EL (cell line): ENCODE measurements at places on chromosomes 5 and 9.

DNA sequence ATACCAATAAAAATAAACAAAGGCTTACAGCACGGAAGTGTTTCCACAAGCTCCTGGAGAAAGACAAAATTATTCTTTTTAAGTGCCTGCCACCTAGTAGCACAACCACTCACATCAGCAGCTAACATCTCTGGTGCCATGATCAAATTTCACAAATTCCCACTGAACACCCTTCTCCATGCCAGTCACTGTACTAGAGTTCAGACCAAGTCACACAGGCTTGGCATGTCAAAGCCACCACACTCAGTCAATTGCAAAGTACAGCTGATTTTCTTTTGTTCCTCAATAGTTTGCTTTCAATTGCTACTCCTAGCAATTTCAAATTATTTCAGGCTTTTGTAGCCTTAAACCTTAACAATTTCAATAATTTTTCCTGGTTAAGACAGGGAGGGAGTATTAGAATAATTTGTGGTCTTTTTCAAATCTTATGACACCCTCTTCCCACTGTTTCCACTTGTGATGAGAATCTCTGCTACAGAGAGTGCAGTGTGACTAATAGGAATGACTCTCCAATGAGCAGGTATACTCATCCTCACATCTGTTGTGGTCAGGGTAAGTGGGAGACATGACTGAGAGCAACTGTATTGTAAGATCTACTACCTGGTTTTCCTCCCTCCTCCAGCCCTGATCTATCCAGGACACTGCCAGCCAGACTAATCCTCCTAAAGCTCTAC lies 46.2 kb downstream of the RNF145 start:
- peak; percentile 88 for DNase-seq

- DNase-seq = no peak
Measured at GRCh38 chr9:116318468-116319374, 165.1 kb downstream of the PAPPA start.

GRCh38 chr5:133458435-133458834 lies 153.9 kb downstream of the FSTL4 start:
- DNase-seq = no peak

- DNase-seq = peak; percentile 30
Measured at GRCh38 chr5:173645890-173646574, 29.6 kb upstream of the BOD1 start.

- DNase-seq = peak; percentile 93
Measured at GRCh38 chr9:95018099-95018936, 291.8 kb downstream of the AOPEP start.

- DNase-seq = no peak
Measured at GRCh38 chr5:112686675-112687074, 51.0 kb upstream of the APC start.

DNA sequence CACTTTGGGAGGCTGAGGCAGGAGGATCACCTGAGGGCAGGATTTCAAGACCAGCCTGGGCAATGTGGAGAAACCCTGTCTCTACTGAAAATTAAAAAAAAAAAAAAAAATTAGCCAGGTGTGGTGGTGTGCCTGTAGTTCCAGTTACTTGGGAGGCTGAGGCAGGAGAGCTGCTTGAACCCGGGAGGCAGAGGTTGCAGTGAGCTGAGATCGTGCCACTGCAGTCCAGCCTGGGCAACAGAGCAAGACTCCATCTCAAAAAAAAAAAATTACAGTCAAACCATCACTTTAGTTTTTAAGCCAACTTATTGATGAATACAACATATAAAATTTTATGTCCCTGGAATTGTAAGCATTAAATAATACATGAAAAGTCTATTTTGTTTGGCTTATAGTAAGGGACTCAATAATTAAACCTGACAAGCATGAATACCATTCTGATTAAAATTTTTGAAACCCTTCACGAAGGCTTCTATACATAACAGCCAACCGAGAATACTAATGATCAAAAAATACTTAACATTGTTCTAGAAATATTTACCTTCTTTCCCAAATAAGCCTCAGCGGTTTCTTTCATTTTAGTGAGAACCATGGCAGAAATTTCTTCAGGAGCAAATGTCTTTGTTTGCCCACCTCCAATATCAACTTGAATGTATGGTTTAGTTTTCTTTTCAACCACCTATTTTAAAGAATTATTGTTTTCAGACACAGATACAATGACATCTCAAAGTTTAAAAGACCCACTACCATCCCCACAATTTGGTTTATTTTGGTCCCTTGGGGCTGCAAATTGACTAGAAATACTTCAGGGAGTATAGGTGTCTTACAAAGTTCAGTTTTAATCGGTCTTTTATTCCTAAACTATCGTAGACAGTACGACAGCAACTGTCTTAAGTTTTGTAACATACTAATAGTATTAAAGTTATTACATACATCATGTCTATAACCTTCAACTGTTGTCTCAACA lies 1.2 kb downstream of the HSPA5 start:
- DNase-seq = no peak

DNA sequence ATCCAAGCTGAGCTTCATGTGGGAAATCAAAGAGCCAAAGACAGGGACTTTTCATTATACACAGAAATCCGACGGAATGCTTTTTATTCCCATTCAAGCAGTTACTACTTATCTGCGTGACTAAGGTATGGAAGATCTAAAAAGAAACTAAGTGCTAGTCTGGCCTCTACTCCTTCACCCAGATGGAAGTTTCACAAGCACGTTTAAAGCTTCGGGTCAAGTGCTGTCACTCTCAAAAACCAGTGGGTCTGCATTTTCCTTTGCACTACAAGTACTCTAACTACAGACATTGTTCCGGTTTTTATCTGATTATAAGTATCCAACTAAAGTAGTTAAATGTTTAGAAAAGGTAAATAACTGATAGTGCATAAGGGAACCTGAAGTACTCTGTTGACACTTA lies 13.7 kb upstream of the MTAP start:
- DNase-seq = no peak

DNA sequence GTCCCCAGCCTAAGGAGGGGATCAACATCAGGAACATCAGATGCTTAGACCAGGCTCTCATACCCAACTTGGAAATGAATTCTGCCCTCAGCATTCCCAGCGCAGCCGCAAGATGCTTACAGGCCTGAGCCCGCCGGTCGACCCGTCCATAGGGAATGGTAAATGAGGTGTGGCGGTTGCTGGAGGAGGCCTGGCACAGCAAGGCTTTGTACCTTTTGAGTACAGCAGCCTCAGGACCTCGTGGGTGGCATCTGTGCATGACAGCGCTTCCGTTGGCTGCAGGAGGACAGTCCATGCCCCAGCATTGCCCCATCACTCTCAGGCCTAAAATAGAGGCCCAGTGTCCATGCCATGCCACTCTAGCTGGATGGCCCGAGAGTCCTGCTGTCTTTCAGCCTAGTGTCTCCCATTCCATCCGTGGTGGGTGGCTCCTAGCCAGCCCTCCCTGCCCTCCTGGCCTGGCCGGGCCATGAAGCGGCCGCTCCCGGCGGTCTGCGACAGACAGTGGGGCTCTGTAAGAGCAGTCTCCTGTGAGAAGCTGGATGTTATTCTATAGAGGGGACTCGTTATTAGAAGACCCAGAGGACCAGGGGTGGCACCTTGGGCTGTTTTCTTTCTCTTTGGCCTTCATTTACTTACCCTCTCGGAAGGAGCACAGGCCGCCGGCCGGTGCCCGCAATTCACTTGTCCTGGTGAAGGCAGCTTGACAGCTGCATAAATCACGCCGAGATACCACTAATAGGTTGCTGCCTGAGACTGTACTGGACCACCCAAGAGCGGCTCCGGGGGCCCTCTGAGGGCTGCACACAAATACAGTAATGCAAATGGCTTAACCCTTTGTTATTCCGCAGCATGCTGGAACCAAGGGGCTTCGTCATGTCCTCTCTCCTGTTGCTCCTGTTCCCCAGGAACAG lies 223.5 kb upstream of the TUT7 start:
- no peak for DNase-seq

DNA sequence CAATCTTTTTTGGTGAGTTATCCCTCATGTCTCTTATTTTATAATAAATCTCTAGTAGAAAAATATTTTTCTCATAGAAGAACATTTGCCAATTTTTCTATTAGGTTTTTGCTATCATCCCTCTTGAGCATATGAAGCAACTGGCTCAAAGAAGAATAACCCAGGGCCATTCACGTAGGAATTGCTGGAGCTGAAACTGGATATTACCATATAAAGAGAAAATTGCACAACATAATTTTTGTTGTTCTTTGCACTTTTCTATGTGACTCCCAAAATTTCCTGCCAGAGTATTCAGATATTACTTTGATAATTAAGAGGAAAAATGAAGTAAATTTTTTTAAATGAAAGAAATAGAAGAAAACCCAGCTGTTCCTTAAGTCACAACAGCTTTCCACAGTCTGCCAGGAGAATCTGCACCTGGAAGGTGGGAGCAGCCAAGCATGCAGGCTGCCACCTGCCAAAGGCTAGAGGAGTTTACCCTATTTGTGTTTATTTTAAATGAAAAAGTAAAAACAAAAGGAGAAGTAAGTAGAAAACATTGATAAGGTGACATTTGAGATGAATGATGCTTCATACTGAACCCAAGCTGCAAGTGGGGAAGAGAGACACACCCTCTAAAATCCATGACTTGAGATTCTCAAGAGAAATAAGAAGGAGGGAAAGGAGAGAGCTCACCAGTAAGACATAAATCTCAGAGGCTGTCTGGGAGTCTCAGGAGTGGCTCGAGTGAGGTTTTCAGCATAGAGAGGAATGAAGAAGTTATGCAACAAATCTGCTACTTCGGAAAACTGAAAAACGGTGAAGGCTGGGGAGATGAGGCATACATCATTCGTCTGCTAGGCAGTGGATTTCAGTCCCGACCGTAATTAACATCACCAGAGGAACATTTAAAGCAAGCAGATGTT lies 31.5 kb upstream of the FREM1 start:
- DNase-seq = no peak

GRCh38 chr5:137684761-137685160 lies 51.1 kb downstream of the KLHL3 start:
- DNase-seq = no peak

DNA sequence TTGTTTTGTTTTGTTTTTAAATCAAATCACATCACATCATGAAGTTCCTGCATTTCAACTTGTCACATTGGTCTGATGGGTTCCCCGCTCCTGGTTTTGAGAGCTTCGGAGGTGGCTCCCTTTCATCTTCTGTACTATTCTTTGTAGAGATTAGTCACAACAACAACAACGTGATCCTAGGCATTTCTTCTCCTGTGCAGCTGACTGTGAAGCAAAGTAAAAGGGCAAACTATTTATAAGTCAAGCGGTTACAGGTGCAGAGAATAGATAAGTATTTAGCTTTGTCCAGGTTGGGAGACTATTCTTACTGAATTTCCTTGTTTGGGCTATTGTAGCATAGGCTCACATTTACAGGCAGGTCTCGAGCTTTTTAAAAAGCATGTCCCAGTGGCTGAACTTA lies 197.7 kb upstream of the CDKN2B start:
- DNase-seq = no peak

- no peak for DNase-seq
Measured at GRCh38 chr5:38367410-38367809, 109.1 kb downstream of the EGFLAM start.

DNA sequence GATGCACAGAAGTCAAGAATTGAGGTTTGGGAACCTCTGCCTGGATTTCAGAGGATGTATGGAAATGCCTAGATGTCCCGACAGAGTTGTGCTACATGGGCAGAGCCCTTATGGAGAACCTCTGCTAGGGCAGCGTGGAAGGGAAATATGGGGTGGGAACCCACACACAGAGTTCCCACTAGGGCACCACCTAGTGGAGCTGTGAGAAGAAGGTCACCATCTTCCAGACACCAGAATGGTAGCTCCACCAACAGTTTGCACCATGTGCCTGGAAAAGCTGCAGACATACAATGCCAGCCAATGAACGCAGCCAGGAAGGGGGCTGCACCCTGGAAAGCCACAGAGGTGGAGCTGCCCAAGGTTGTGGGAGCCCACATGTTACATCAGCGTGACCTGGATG lies 104.5 kb downstream of the STK32A start:
- peak; percentile 2 for DNase-seq

DNA sequence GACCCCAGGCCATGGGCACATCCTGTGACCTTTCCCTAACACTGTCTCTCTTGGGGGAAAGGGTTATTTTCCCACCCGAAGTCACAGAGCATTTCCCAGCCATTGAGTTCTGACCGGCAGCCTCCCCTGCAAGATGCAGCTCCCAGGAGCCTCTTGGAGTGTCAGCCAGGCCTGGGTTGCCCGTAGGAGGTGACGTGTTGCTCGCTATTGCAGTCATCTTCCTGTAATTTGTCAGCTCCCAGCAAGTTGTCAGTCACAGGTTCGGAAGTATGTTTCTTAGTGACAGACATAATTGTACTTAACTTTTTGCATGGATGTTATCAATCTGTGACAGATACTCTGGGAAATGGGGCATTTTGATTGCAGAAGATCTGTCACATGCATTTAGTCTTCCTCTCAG lies 74.5 kb downstream of the MVB12B start:
- no peak for DNase-seq

- no peak for DNase-seq
Measured at GRCh38 chr5:18036531-18036930, 402.3 kb downstream of the TAF11L14 start.
